ENCODE measurements at places on chromosomes 16 and 17.

DNA sequence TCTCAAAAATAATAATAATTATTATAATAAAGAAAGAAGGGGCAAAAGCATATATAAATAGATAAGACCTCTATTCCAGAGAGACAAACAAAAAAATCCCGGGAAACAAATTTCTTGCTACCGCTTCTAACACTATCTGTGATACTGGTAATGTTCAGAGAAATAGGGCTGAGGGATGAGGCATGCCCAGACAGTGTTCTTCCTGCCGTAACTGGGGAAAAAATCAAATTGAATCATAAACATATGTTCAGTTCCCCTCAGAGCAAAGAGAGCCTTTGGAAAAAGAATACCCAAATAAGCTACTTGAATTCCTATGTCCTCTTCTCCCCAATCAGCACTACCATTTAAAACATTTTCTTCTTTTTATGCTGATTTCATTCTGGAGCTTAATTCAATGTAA is 688.0 kb downstream of the KCNJ2 start:
- DNase-seq: no peak

GRCh38 chr17:35449371-35449931 is 885 bp upstream of the SLFN13 start:
- DNase-seq: peak; percentile 54

GRCh38 chr16:30609002-30609925 is 925 bp downstream of the ZNF689 start:
- DNase-seq: peak; percentile 64

DNA sequence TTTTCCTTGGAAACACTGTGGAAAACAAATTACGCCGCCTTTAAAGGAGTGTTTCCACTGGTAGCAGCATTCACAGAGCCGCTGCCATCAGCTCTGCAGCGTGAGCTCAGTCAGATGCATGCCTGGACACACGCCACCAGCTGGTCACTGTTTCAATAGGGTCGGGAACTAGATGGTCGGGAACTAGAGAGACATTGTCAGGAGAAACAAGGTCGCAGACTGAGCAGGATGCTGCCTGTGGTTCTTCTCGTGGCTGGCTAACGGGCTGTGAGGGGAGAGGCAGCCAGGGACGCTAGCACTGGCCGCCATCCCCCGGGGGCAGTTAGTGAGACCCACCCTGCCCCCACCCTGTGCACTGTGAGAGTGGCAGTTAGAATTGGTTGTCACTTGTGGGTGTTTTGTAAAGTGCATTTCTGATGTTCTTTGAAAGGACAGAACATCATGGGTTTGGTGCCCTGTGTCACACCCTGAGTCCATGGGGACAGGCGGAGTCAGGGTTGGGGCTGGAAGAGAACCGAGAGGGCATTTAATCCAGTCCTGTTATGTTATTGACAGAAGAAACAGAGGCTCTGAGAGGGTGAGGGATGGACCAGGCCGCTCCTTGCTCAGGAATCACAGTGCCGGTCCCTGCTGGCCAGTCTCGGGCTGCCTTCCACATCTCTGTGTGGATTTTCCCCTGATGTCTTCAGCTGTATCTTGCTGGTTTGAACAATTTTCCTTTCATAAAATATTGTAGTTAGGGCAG is 86.3 kb downstream of the SPECC1 start:
- no peak for DNase-seq

GRCh38 chr16:66414891-66415290 is 12.2 kb upstream of the BEAN1 start:
- no peak for DNase-seq

DNA sequence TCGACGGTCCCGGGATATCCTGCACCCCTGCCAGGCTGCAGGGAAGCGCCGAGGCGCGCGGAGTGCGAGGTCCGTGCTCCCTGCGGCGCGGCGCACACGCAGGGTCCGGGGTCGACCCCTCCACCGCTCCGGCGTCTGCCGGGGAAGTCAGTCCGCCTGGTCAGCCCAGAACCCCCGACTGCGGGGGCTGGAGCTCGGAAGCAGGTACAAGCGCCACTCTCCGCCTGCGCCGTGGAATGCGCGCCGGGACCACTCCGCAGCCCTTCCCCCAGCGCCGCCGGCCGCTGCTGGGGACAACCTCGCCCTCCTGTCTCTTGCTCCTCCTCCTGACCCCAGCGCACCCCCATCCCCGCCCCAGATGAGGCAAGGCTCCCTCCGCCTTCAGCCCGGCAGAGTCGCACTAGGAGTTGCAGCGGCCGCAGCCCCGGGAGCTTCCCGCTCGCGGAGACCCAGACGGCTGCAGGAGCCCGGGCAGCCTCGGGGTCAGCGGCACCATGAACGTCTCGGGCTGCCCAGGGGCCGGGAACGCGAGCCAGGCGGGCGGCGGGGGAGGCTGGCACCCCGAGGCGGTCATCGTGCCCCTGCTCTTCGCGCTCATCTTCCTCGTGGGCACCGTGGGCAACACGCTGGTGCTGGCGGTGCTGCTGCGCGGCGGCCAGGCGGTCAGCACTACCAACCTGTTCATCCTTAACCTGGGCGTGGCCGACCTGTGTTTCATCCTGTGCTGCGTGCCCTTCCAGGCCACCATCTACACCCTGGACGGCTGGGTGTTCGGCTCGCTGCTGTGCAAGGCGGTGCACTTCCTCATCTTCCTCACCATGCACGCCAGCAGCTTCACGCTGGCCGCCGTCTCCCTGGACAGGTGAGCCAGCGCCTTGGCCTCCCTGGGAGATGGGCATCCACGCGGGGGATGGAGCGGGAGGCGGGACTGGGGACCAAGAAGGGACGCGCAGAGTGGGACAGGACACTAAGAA is at the start of gene GALR2:
Gene GALR2 (plus strand): TSS at position 392 of the 974 bp plus-strand sequence. CDS start 103 bp downstream, at position 495.
- DNase-seq: no peak

GRCh38 chr16:10576390-10577304 is 3.8 kb downstream of the EMP2 start:
- no peak for DNase-seq

DNA sequence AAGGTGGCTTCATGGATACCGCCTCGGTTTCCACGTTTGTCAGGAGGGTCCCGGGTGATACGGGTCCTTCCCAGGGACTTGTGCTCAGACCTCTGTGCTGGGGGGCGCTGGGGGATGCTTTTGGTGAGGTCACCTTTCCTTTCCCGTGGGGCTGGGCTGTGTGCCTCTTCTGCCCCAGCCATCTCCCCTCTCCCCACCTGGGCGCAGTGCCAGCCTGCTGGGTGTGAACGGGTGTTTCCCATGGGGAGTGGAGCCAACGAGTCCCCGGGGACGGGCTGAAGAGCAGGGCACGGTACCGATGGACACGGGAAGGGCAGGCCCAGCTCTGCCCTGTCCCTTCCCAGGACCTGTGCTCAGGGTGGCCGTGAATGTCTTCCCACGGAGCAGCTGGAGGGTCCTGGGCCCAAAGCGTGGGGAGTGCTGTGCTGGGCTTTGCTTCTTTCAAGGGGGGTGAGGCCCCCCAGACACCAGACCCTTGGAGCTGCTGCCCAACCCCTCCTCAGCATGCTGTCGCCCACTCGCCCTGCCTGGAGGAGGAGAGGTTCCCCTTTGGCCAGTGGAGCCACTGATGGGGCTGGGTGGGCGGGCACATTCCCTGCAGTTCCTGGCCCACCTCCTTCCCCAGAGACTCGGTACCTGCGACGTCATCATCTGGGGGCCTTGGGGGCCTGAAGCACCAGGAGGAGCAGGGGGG is 15.5 kb downstream of the TELO2 start:
- DNase-seq: no peak
